Astrocyte (in vitro differentiated cells and primary cell): ENCODE measurements at places on chromosomes 4 and X.

GRCh38 chr4:64670647-64671046 lies 261.4 kb upstream of the TECRL start:
- no peak for DNase-seq

- DNase-seq = no peak
Measured at GRCh38 chr4:128818442-128818841, 8.9 kb downstream of the JADE1 start.

DNA sequence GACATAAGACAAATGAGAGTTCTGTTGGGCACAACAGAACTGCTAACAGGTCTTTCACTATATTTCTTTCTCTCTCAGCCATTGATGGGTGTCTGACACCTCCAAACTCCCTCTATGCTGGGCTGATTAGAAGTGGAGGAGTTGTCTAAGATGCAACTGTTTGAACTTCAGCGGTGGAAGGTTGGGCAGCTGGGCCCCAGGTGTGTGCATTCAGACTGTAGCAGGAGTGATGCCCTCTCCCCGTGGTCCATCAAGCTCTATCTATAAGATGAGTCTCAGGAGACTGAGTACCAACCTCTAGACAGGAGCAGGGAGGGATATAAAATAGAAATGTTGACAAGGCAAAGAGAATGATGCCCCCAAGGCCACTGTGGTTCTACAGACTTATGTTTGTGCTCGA lies 28.2 kb upstream of the CHRNA9 start:
- DNase-seq = no peak

- DNase-seq = peak; percentile 29
Measured at GRCh38 chr4:155353923-155354540, 22.7 kb downstream of the MAP9 start.

GRCh38 chr4:183468210-183469095 lies 24.0 kb downstream of the CDKN2AIP start:
- no peak for DNase-seq

DNA sequence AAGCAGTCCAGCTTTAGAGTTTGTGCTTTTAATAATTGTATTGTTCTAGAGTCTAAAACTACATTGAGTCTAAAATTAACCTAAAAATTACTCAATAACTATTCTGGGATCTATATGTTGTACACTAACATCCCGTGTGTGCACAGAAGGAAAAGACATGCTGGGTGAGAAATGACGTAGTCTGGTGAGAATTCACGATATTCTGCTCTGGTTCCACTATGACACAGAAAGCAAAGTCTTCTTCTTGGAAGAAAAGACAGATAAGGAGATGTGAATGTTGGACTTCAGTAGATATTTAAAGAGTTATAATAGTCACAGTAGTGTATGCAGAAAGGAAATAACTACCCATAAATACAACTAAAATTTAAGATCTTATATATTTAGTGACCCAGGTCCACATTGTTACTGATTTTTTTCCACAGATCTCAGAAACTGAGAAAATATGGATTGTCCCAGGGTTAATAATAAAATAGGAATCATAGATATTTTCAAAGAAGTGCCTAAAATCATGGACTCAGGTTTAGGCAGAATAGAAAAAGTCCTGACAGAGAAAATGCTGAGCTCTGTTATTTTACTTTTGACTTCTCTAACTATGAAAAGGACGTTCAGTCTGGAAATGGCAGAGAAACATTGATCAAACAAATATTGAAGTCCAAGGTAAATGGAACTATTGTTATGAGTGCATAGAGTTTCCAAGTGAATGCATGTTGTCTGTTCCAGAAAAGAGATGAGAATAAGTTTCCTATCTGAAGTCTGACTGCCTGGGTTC lies 170.7 kb downstream of the ANKRD50 start:
- no peak for DNase-seq

- DNase-seq = peak; percentile 46
Measured at GRCh38 chr4:53547983-53548382, 43.3 kb downstream of the LNX1 start.

DNA sequence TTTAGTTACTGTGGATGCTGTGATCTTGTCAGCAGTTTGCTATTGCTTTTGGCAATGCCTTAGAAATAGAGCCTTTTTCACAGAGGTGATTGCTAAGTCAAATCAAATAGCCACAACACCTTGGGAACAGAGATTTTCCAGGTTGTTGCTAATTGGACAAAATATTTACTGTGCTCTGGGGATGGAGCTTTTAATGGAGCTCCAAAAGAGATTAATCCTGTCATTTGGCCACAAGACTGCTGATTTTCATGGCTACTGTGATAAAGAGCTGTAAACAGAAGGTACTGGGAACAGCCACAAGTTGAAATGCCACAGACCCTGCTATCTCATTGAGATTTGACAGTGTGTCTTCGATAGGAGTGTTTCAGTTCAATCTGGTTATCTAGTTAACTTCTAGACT lies 1715.2 kb upstream of the ADGRL3 start:
- DNase-seq = no peak

DNA sequence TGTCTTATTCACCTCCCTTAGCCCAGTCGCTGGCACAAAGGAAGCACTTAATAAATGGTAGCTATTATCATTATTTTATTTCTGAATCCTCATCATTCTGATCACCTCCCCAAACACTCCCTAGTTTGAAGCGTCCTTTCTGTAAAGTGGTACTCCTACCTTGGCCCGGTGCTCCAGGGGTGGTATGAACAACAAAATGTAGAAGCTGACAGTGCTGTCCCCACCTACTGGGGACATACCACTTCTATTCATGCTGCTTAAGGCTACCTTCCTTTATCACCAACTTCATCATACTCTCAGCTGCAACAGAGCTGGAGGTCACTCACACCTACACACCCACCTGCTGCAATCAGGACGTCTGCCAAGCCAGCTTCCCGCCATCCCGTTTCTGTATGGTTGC lies 40.8 kb upstream of the APLN start:
- no peak for DNase-seq

GRCh38 chr4:44646151-44646550 lies 5.3 kb downstream of the YIPF7 start:
- no peak for DNase-seq

DNA sequence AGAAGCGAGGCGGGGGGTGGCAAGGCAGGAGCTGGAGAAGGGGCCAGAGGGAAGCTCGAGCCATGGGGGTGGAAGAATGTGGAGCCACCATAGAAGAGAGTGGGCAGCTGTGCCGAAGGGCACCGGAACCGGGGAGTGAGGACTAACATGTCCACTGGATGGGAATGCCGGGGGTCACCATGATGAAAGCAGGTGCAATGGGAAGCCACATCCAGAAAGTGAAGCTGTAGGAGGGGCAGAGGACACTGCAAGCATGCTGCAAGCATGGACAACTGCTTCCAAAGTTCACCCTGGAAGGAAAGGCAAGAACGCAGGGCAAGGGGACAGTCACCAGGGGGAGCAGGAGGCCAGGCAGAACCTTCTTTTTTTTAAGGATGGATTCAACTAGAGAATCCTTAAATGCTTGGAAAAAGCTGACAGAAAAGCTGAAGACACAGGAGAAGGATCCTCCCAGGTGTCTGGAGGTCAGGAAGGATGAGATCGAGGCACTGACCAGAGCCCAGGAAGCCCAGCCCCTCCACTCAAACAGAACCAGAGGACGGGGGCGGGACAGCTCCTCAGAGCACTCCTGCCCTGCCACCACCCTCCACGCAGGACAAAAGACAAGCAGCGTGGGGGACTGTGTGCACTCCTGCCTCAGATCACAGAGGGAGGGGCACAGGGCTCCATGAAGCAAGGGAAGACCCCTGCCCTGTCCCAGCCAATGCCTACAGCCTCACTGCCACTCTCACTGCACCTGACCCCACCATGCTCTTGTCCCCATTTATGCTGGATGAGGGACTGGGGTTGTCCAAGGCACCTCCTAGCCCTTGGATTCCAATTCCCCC lies 169.2 kb downstream of the AFAP1 start:
- no peak for DNase-seq
